ENCODE measurements at places on chromosomes 1 and 21.

DNA sequence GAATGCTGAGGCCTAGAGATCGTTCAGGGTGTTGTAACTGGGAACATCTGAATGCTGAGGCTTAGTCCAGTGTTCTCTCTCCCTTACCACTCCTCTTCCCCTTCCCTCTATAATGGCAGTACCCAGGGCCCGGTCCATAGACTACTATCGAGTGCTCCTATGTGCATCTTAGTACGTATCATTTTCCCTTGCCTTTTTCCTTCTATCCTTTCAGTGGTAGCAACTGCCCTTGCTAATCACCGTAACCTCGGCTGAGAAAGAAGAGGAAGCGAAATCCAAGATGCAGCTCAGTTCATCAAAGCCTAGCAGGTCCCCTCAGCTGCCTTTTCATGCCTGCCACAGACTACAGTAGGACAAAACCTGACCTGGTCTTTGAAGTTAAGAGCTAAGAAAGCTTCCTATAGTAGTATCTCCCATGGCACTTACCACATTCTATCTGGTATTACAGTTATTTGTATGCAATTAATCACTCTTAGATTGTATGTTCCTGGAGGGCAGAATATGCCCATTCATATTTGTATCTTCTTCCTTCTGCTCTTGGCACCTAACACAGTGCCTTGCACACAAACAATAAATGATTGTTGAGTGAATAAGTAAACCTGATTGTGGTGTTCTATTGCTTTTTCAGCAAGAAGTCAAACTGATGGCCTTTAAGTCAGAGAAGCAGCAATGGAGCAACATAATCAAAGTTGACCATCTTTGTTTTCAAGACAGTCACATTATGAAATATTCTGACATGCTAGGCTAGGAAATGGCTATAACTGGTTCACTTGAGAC is 22.4 kb downstream of the CNIH4 start:
- no peak for DNase-seq

- DNase-seq, result no peak
These were observed 412.4 kb downstream of the DISC1 start for GRCh38 chr1:232038706-232039677.

GRCh38 chr1:100485855-100486258 is 52.1 kb upstream of the GPR88 start:
- DNase-seq, result no peak

DNA sequence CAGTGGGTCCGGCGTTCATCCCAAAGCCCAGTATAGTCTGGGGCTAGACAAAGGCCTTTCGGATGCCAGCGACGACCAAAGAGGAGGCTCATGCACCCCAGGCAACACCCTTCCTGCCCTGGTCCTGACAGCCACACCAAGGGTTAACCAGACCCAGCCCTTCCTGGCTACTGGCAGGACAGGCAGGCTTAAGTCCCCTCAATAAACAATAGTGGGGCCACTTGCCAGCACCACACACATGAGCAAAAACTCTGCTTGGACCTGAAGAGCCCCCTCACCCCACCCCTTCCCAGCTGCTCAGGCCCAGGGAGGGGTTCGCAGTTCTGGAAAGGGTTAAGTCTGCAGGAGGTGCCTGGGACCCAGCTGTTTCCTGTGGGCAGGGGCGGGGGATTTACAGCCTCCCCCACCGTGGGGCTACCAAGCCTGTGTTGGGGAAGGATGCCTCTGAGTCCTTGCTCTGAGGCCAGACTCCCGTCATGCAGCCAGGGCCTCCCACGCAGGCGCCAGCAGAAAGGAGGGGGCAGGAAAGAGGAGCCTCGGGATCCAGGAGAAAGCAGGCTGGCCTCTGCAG is 18.2 kb downstream of the PHLDA3 start:
- no peak for DNase-seq

GRCh38 chr1:157597959-157598667 is at the start of gene FCRL4:
FCRL4 (minus strand) TSS chr1:157598085; CDS start chr1:157597944, 141 bp downstream.
- no peak for DNase-seq

Data from CD4-positive, alpha-beta T cell treated with Interleukin-2 at 100 ng/mL for 4 hours (primary cell).